ENCODE measurements at places on chromosomes 11 and 22. TPM values are rescaled to one million over a fixed set of nuclear protein-coding genes. Genes with fewer than 3 reads are reported as not detected.

Gene PRDM11
- polyA plus RNA-seq, result 17.4 TPM

Gene OR4D5
- not detected for polyA plus RNA-seq

Gene FGF3
- polyA plus RNA-seq, result not detected

Gene OR8G1
- polyA plus RNA-seq, result not detected

Gene HTATIP2
- polyA plus RNA-seq, result 5.6 TPM

GRCh38 chr11:7906481-7906880, 24.6 kb downstream of the OR10A6 start:
- no peak for DNase-seq

DNA sequence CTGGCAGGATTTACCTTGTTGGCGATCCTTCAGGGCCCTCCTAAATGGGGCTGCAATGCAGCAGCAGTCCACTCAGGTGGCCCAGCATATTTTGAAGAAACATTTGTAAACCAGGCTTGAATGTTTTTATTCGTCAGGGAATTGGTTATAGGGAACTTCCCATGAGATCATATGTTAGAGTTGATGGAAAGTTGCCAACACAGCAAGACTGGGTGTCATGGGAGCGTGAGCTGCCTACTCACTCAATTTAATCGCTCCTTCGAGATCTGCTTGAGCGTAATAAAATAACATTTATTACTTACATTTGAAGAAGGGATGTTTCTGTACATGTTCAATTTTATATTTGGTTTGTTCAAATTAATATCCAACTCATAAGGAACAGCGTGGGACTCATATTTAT, 19.4 kb downstream of the OR2AT4 start:
- DNase-seq, result no peak

DNA sequence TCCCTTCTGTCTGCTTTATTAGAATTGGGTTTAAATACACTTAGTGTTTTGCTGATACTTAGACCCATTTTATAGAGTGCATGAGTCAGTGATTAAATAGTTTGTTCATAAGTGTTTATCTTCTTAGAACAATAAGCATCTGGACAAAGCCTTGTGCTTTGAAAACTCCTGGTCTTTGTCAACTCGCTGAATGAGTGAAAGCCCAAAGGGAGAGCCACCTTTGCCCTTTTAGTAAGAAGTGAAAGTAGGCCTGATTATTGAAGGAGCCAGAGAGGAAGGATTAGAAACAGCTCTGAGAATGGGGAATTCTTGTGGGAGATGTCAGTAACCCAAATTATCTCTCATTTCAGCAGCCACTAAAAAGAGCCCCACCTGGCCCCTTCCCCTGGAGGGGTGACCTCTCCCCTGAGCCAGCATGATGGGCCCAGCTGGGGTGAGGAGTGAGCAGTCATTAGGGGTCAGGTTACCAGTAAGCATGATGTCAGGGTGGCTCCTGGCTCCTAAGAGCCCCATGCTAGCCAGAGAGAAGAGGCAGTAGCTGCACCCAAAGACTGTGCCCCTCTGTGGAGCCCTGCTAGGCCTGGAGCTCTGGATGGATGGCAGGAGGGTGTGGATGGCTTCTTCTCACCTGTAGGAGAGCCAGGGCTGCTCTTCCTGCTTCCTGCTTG, 125.1 kb upstream of the E2F8 start:
- DNase-seq, result no peak

- DNase-seq, result no peak
Observed at GRCh38 chr11:11344045-11344444, 9.0 kb downstream of the CSNK2A3 start.

DNA sequence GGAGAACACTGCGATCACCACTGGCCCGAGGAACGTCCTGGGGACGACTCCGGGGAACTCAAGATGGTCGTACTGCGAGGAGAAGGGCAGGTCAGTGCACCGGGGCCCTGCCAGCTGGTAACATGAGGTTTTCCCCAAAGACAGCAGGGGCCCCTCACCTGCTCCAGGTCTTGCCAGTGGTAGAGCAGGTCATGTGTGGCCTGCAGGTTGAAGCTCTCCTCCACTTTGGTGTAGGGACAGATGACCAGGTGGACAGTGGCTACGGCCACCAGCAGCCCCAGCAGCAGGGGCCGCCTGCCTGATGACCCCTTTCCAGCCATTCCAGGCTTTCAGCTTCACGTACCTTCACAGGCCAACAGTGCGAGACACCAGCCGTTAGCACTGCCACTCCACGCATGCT, 4.8 kb downstream of the ALG12 start:
- DNase-seq, result no peak

DNA sequence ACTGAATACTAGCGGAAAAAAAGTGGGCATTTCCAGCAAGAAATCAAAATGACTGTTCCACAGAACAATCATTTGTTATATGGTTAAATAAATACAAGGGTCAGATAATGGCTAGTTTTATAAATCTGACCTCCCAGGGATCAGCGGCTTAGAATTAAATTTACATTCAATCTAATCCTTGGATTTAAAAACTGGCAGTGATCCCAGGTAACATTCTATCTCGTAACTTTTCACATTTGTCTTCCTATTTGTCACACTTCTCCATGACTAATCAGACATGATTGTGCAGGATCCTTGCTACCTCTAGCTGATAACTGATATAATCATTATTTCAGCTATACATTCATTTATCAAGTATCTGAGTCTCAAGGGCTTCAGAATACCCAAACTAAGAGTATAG, 2.9 kb upstream of the MMP3 start:
- DNase-seq, result no peak

- DNase-seq, result no peak
Observed at GRCh38 chr22:24247011-24247507, 2.2 kb upstream of the GGT5 start.
